ENCODE measurements at places on chromosomes 3 and 15. TPM values are rescaled to one million over a fixed set of nuclear protein-coding genes. Genes with fewer than 3 reads are reported as not detected.
A peak's percentile ranks its signal among the peaks of the same experiment; 100 is the strongest.

ZBTB20 gene
- total RNA-seq, result 101 TPM

PRSS50 gene
- not detected for total RNA-seq

FEZF2 gene
- not detected for total RNA-seq

ERC2 gene
- 2.5 TPM for total RNA-seq

GOLGA6L4 gene
- total RNA-seq, result 1.3 TPM

LRRC28 gene
- 23.4 TPM for total RNA-seq

- H3K36me3 ChIP-seq, result no peaks in the 10 kb centered on the region
- no peaks in the 10 kb centered on the region for H3K27me3 ChIP-seq
- DNase-seq, result no peak
- H3K4me1 ChIP-seq, result no peaks in the 10 kb centered on the region
- no peak overlapping the region for H3K27ac ChIP-seq
Observed at GRCh38 chr15:51936105-51936478, 35.5 kb downstream of the LEO1 start.

- H3K27me3 ChIP-seq, result no peaks in the 10 kb centered on the region
- H3K4me3 ChIP-seq, result peak overlapping the region; percentile 89
- no peak for DNase-seq
- peak overlapping the region; percentile 96 for H3K27ac ChIP-seq
- H3K36me3 ChIP-seq, result peaks cover 14% of the 10 kb centered on the region
Observed at GRCh38 chr15:56917652-56918045, 795 bp upstream of the TCF12 start.

DNA sequence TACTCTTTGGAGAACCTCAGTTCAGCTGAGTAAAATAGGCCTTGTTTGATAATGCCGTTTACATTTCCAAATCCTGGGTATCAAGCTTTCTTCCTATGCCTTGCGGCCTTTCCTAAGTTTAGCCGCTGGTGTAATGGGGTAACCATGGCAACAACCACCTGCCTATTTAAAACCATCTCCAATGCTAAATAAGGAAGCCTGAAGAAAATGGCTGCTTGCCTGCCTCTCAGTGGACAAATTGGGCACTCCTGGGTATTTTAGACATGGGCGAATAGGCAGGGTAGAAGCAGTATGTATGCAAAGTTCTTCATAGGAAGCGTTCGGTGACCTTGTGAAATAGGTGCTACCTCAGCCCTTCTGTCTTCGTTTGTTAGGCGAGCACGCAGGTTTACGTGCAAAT lies 122.7 kb downstream of the DGKG start:
- peaks cover 5% of the 10 kb centered on the region for H3K36me3 ChIP-seq
- H3K4me3 ChIP-seq, result no peak overlapping the region
- no peaks in the 10 kb centered on the region for H3K27me3 ChIP-seq
- DNase-seq, result no peak
- peak overlapping the region; percentile 79 for H3K27ac ChIP-seq

DNA sequence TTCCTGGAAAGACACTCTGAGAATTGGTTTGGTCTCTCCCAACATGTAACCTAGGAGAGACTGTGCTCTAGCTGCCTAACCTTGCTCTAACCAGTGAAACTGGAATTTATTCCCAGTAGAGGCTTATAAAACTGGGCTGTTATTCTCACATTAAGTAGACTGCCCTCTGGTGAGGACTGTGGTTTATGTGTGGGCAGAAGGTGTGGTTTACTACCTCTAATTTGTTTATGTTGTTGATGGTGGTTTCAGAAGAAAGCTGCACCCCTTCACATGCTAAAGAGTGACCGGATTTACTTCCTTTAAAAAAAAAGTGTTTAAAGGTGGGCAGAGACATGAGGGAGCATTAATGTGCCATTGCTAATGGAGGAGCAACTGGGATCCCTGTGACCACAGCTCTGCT lies 273.2 kb downstream of the MECOM start:
- H3K27ac ChIP-seq, result no peak overlapping the region
- H3K36me3 ChIP-seq, result no peaks in the 10 kb centered on the region
- no peak overlapping the region for H3K4me3 ChIP-seq

DNA sequence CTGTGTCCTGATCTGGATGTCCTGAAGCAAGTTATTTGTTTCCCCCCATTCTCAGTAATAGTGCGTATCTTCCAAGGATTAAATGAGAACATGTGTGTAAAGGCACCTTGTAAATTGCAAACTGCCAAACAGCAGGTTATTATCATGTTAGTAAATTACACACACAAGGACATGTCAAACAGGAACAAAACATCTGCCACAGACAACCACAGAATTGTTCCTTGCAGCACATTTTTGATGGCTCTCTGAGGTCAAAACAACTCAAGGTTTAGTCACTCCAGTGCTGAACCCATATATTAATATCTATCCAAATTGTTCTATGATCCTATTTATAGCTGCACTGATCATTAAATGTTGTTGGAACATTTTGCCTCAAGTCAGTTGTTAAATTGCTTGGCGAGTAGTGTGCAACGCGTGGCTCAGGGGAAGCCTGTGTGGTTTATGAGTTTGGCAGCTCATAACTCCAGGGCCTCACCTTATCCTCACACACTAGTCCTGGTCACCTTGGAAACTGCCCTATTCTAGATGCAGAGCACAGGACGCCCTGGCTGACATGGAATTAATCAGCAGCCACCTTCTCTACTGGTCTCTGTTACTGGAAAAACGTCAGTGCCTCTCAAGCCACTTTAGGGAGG lies 46.3 kb upstream of the CDV3 start:
- no peaks in the 10 kb centered on the region for H3K36me3 ChIP-seq
- no peak for DNase-seq
- H3K27me3 ChIP-seq, result no peaks in the 10 kb centered on the region
- no peaks in the 10 kb centered on the region for H3K4me1 ChIP-seq
- no peak overlapping the region for H3K27ac ChIP-seq
- H3K4me3 ChIP-seq, result no peak overlapping the region

DNA sequence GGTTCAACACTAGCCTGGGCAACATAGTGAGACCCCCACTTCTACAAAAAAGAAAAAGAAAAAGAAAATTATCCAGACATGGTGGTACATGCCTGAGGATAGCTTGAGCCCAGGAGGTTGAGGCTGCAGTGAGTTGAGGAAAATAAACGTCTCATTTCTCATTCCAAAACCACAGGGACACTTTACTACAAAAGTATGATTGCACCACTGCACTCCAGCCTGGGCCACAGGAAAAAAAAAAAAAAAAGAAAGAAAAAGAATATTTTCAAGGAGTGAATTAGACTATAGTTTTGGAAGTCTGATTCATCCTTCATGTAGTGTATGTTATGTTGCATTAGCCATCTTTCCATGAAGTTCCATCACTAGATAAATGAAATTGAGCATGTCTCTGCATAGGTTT lies 149.5 kb upstream of the THBS1 start:
- H3K27me3 ChIP-seq, result no peaks in the 10 kb centered on the region
- no peak for DNase-seq
- H3K4me1 ChIP-seq, result peaks cover 78% of the 10 kb centered on the region
- no peaks in the 10 kb centered on the region for H3K36me3 ChIP-seq
- peak overlapping the region; percentile 25 for H3K27ac ChIP-seq

DNA sequence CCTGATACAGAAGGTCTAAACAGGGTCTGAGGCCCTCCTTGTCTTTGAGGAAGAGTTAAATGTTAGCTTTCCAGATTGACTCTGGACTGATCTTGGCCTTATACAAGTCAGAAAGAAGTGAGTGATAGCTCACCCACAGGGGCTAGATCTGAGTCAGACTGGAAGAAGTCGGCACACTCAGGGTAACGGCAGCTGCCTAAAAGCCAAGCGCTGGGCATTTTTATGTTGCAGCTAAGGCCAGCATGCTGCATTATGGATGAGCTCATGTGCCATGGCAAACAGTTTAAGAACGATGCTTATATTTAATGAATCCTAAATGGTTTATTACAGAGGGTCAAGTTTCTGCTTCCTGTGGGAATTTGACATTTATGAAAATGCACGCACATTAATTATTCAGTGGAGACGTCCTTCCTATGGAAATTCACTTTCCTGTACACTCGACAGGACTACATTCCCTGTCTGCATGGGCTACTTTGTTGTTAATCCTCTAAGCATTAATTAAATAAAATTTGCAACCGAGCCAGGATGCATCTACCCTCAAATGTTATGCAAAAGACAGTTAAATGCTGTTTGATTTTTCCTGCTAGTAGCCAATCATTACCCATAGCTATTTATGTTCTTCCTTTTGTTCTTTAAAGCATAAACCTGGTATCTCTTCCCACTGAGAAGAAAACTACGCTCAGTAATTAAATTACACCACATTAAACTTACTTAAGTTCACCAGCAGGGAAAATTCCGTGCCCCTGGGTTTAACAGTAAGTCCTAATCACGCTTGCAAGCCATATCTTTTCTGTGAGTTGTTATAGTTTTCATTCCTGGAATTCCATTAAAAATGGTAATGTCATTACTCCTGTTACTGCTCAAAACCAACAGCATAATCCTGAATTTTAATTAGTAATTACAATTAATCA lies 762.7 kb upstream of the CFAP20DC start:
- no peak overlapping the region for H3K4me3 ChIP-seq
- H3K27ac ChIP-seq, result no peak overlapping the region
- H3K27me3 ChIP-seq, result no peaks in the 10 kb centered on the region
- no peaks in the 10 kb centered on the region for H3K36me3 ChIP-seq
- no peak for DNase-seq
- peaks cover 12% of the 10 kb centered on the region for H3K4me1 ChIP-seq

DNA sequence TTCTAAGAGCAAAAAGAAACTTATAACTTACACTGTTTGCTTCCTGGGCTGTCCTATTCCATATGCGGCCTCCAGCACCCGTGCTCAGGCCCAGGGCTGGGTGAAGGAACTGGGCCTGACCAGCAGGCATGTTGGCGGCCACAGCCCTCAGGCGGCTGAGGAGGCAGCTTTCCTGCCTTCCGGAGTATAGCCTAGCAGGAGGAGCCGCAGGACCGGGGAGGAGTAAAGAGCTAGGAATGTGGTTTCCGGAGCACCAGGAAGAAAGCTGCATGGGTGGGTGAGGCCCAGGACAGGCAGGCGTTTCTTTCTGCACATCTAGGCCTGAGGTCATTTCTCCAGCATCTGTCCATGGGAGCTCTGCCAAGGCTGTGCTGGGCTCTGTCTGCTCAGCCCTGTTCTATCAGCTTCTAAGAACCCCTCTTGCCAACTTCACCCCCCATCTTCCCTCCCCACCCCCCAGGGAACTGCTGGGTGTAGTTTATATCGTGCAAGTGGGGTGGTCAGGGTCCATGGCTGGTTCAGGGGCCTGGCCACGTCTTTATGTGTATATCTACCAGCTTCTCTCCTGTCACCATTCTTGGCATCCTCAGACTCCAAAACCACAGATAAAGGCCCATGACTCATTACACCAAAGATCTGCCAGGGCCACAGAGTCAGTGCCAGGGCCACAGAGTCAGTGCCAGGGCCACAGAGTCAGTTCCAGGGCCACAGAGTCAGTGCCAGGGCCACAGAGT lies 7.8 kb upstream of the KIF7 start:
- H3K4me3 ChIP-seq, result peak overlapping the region; percentile 10
- H3K4me1 ChIP-seq, result peaks cover 12% of the 10 kb centered on the region
- no peaks in the 10 kb centered on the region for H3K27me3 ChIP-seq

DNA sequence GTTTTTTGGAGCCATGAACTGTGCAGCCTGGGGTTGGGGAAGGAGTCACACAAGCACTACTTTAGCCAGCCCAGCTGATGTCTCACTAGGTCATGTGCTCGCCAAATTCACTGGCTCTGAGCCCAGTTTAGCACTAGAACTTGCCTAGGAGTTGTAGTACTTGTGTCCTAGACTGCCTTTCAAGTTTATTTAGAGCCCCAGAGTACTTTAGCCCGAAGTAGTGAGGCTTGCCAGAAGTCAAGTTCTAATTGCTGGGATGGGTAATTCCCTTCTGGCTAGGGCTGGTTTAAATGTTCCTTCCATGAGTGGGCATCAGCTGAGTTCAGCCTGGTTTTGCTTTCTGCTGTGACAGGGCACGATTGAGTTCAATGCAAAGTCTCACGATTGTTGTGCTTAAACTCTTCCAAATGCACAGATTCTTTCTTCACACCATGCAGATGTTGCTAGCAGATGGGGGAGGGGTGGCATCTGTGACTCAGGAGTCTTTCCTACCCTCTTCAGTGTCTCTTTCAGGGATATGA lies 228.2 kb upstream of the ZPLD1 start:
- no peaks in the 10 kb centered on the region for H3K36me3 ChIP-seq
- DNase-seq, result peak; percentile 55
- no peak overlapping the region for H3K27ac ChIP-seq
- H3K4me3 ChIP-seq, result no peak overlapping the region
- H3K4me1 ChIP-seq, result no peaks in the 10 kb centered on the region

DNA sequence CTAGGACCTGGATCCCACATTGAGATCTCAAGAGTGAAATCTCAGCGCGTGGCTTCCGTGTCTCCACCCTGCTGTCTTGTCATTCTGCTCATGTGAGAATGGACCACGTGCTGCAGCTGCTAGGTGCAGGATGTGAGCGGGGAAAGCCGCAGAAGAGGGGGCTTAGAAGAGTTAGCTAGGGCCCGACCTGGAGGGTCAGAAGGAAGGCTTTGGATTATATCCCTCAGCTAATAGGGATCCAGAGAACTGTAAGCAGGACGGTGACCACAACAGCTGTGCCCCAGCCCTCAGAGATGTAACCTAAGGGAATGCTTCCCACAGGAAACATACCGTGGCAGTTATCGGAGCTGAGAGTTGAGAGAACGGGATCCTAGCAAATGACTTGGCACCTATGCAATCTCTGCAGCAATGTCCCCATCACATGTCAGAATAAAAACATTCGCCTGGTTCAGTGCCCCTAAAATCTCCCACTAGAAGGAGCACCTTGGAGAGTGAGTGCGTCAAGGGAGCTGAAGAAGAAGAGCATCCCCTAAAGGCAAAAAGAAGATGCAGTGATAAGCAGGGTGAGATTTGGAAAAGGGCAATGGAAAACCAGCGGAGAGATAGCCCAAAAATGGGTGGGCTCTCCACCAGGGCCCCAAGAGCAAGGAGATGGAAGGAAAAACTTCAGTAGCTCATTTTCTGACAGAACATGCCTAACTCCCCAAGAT lies 76.9 kb upstream of the ST8SIA2 start:
- no peaks in the 10 kb centered on the region for H3K36me3 ChIP-seq
- H3K27ac ChIP-seq, result no peak overlapping the region
- no peak for DNase-seq
- H3K27me3 ChIP-seq, result no peaks in the 10 kb centered on the region

DNA sequence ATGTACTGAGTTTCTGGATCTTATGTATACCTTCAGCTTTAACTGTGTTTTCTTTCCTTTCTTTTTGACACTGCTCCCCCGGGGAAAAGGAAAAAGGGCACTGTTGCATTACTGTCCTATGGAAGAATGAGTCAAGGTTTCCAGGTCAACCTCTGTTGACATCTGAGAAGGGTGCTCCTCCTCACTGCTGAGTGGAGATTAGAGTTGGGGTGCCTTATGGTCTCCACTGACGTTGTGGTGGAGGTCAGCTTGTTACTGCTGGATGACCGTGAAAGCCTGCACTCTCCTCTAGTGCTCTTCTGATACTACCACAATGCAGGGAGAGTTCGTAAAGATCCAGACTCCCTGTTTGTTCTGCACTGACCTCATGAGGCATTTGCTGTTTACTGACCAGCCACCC lies 252.1 kb upstream of the GRM7 start:
- H3K4me3 ChIP-seq, result no peak overlapping the region
- no peaks in the 10 kb centered on the region for H3K36me3 ChIP-seq
- H3K4me1 ChIP-seq, result no peaks in the 10 kb centered on the region
- no peak overlapping the region for H3K27ac ChIP-seq
- DNase-seq, result no peak

- peaks cover 44% of the 10 kb centered on the region for H3K36me3 ChIP-seq
- peak; percentile 95 for DNase-seq
- H3K4me1 ChIP-seq, result peaks cover 88% of the 10 kb centered on the region
- H3K27ac ChIP-seq, result peak overlapping the region; percentile 94
- H3K27me3 ChIP-seq, result no peaks in the 10 kb centered on the region
Observed at GRCh38 chr3:52052831-52053306, 3.5 kb downstream of the DUSP7 start.

Data from heart left ventricle (tissue), 16 donors.